ENCODE measurements at places on chromosomes 12 and 14.

- DNase-seq, result no peak
Measured at GRCh38 chr14:65198346-65198745, 96.0 kb upstream of the MAX start.

- DNase-seq, result no peak
Measured at GRCh38 chr14:89890589-89890988, 63.9 kb downstream of the EFCAB11 start.

DNA sequence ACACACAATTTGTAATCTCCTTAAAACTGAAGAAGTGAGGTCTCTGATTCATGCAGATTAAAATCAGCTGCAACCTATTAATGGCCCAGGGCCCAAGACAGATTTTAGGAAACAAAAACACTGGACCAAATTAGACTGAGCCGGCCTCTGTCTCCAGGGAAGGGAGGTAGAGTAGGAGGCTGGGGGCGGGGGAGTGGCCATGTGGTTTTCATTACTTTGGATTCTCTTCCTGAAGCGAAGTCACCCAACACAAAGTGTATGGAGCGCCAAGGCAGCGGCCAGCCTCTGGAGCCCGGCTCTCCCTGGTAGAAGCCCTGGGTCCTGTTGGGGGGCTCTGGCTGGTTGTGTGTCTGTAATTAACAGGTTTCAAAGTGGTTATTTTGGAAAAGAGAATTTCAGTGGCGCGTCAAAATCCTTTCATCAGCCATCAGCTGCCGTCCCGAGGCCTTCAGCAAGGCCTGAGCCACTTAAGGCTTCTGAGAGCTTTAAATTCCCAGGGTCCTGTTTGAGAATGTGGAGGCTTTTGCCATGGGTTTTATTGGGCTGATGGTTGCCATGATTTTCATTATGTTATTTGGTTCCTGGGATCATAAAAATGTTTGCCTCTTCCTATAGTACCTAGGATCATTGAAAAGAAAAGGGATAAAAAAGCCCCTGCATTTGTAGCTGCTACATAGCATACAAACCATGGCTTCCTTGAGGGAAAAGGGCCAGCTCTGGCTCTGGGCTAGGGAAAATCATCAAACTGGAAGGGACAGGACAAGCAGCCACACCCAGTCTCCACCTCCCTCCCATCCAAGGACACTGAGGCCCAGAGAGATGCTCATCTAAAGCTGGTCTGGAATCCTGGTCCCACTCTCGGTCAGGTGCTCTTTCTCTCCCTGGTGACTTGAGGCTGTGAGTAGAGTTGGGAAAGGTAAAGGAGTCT, 282.4 kb downstream of the ZFP36L1 start:
- DNase-seq, result peak; percentile 84

- DNase-seq, result no peak
Measured at GRCh38 chr14:24418492-24418873, 11.0 kb downstream of the CBLN3 start.

DNA sequence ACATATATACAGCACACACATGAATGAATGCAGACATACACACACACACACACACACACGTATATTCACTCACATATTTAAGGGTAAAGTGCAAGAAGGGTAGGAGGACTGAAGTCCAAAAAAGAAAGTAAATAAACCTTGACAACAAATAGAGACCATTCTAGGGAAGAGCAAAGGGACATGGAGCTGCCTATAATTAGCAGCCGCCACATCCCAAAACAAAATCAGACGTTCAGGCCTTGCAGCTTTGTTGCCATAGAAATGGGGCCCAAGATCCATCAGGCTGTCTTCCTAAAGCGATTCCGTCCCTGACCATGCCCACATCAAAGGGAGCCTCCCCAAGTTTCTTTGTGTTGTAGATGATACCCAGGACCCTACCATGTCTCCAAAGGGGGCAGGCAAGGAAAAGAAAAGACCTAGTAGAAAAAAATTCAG, 703.5 kb upstream of the TBX3 start:
- no peak for DNase-seq

GRCh38 chr12:108589028-108589839, 8.7 kb downstream of the TMEM119 start:
- peak; percentile 82 for DNase-seq

GRCh38 chr14:76760331-76761135, 735 bp upstream of the VASH1 start:
- DNase-seq, result peak; percentile 48

DNA sequence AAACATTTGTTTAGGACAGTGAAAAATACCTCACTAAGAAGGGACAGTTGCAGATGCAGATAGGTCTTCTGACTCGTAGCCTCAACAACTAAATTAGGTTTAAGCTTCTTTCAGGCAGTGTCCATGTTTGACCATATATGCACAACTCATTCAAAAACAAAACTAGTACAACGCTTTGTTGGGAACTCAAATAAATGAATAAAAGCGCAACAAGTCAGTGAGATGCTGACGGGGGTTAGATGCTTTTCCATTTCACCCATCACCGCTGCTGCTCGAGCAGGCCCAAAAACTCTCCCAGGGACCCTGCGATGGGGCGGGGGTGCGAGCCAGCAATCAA, 633 bp downstream of the RPAP3 start:
- no peak for DNase-seq

DNA sequence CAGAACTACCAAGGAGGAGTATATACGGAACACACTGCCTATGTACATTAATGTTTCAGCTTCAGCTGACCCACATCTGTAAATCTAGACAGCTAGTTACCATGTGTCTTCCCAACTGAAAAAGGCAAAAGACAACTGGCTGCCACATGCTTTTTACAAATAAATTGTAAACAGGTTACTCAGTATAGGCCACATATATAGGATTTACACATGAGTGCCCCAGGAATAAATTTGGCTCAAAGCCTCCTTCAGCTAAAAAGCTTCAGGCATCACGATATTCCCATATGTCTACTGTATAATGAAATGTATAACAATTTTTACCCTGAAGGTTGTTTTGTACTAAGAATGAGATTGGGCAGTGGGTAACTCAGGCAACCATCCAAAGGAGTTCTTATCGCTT, 175.9 kb upstream of the BMP4 start:
- no peak for DNase-seq

- DNase-seq, result no peak
Measured at GRCh38 chr14:89058697-89059096, 234.2 kb downstream of the TTC8 start.

- no peak for DNase-seq
Measured at GRCh38 chr12:93366422-93366821, 11.3 kb upstream of the NUDT4 start.

GRCh38 chr14:33110737-33111443, 172.2 kb downstream of the NPAS3 start:
- DNase-seq, result no peak

DNA sequence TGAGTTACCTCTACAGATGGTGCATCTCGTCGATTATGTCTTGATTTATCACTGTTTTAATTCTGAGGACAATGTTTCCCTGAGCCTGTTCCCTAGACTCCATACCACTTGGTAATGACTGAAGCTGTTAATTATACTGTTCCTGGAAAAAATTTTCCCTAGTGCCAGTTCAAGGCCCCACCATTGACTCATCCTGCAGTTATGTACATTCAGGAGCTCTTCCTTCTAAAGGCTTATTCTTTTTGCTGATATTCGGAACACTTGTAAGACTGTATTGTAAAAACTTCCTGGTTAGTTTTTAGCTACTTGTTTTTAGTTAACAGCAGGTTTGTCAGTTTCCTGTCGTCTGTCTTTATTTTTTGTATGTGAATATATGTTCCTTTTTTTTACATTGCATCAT, 30.4 kb upstream of the PPP2R5E start:
- no peak for DNase-seq

GRCh38 chr12:26906704-26907103, 31.1 kb downstream of the INTS13 start:
- no peak for DNase-seq

DNA sequence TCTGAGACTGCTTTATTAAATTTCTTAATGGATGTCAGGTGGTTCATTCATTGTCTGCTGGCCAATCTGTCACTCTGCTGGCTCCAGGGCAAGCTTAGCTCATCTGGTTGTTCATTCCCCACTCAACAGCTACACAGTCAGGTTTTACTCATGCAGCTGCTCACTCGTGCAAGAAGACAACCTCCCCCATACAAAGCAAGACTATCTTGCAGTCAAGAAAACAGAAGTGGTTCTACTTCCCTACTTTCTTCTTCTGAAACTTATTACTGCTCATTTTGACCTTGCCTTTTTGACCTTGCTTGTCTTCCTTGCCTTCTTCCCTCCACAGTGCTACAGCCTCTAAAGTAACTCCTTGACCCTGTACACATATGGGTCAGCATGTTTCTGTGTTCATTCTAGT, 277.9 kb downstream of the SSPN start:
- DNase-seq, result no peak

DNA sequence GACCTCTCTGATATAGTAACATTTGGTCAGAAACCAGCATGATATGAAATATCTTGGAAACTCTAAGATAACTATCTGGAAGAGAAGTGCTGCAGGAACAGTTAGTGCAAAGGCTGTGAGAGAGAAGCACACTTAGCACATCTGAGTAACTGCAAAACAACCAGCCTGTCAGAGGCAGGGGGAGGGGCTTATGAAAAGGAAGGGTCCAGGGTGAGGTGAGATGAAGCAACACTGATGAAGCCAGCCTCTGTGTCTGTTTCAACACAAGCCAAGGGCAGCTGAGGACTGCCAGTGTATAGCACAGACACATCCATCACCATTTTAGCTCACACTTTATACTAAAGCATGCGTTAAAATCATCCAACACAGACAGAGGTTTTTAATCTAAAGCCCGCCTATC, 37.4 kb upstream of the OVCH1 start:
- DNase-seq, result no peak

DNA sequence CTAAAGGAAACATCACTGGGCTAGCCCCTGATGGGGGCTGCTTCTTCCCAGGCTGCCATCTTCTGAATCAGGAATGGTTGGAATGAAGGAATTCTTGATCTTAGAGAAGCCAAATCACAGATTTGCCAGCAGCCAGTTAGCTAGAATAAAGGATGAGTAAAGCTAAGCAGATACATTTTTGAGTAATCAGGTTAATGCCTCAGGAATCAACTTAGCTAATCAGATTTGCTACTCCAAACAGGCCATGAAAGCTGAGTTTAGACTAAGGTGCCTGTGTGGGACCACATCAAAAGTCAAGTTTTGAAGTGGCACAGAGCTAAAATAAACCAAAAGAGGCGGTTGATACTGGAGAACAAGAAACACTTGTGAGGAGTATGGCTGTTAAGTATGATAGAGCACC, 28.8 kb upstream of the LMO3 start:
- DNase-seq, result no peak

GRCh38 chr14:99067927-99068326, 204.1 kb downstream of the BCL11B start:
- DNase-seq, result peak; percentile 17

Measured in right forelimb (tissue), 1 donor.